ENCODE measurements at places on chromosomes 3 and 15. TPM values are rescaled to one million over a fixed set of nuclear protein-coding genes. Genes with fewer than 3 reads are reported as not detected.

DNA sequence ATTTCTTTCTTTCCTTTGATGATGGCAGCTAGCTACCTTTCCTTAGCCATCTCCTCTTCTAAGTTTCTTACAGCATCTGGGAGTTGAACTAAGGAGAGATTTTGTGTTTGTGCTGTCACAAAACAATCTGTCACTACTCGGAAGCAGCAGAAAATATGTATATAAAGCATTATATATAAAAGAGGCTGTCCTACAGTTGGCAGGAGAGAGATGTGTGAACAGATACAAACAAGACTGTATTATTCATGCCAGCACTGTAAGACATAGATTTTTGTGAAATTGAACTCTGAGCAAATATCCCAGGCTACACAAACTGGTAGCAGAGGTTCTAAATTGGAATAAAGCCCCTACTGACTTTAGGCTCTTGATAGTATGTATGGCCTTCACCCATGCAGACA lies 577.5 kb upstream of the NECTIN3 start:
- no peak overlapping the region for H3K27ac ChIP-seq
- H3K27me3 ChIP-seq = no peaks in the 10 kb centered on the region
- no peak overlapping the region for H3K4me3 ChIP-seq
- no peaks in the 10 kb centered on the region for H3K4me1 ChIP-seq

IL20RB gene
- total RNA-seq = 1.6 TPM

WDR93 gene
- total RNA-seq = not detected

GRCh38 chr3:153614563-153614962 lies 452.5 kb downstream of the RAP2B start:
- H3K36me3 ChIP-seq = no peaks in the 10 kb centered on the region
- H3K4me3 ChIP-seq = no peak overlapping the region
- DNase-seq = no peak
- no peaks in the 10 kb centered on the region for H3K4me1 ChIP-seq
- H3K27me3 ChIP-seq = no peaks in the 10 kb centered on the region
- no peak overlapping the region for H3K27ac ChIP-seq

KLHL18 gene
- 32.5 TPM for total RNA-seq

DNA sequence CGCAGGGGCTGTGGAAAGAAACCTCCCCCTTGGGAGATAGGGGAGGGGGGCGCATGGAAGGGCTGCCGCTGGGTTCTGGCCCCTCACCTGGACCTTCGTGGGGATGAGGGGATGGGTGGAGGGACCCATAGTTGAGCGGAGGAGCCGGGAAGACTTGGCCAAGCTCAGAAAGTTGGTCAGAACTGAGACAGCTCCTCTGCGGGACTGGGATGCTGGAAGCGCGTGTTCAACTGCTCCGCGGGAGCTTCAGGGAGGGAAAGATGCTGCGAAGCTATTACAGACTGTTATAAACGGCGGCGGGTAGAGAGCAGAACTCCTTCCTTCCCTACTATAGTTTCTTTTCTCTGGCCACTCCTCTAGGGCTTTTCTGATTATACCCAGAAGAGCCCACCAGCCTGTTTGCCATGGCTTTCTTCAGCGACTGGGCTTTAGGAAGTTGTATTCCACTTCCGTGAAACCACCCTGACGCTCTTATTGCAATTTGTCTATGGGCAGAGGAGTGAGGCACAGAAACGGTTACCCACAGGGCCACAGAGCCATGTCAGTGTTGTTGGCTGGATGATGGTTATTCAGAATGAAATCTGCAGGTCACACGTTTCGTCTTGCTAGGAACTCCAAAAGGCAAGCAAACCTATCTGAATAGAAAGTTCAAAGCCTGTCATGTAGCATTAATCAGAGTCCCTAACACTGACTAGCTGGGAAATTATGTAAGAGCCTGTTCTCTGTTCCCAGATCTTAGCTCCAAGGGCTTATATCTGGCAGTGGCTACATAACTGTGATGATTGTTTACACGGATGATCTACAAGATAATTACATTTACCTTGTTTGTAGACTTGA lies 1.1 kb downstream of the SYNPR start:
- no peak overlapping the region for H3K4me3 ChIP-seq
- no peak for DNase-seq
- no peaks in the 10 kb centered on the region for H3K36me3 ChIP-seq
- no peaks in the 10 kb centered on the region for H3K4me1 ChIP-seq

DNA sequence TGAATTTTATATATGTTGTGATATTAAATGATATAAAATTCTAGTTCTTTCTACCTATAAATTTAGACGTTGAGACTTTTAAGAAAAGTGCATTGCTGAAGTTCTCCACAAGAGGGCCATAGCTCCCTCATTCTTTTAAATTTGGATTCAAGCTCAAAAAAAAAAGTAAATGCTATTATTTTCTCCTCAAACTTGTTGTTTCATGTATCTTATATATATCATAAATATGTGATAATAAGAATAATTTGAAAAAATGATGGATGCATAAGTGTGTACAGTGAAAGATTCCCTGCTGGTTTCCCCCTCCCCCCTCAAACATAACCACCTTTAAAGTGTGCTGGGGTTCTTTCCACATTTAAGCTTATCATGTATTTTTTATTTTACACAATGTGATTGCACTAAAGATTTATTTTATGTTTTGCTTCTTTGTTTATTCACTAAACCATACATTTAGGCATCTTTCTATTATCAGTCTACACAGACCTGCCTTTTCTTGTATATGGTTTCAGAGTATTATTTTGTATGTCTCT lies 769.4 kb upstream of the GOLIM4 start:
- H3K27ac ChIP-seq = no peak overlapping the region
- H3K4me3 ChIP-seq = no peak overlapping the region
- H3K4me1 ChIP-seq = no peaks in the 10 kb centered on the region
- no peaks in the 10 kb centered on the region for H3K27me3 ChIP-seq
- no peak for DNase-seq

BNC1 gene
- not detected for total RNA-seq

DNA sequence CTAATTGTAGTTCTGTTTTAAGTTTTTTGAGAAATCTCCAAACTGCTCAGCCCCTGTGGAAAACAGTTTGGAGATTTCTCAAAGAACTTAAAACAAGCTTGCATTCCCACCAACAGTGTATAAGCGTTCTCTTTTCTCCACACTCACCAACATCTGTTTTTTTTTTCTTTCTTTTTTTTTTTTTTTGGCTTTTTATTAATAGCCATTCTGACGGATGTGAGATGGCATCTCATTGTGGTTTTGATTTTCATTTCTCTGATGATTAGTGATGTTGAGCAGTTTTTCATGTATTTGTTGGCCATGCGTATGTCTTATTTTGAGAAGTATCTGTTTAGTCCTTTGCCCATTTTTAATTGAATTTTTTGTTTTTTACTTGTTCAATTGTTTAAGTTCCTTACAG lies 73.1 kb upstream of the COL8A1 start:
- DNase-seq = no peak
- no peak overlapping the region for H3K4me3 ChIP-seq
- H3K36me3 ChIP-seq = no peaks in the 10 kb centered on the region
- H3K27ac ChIP-seq = no peak overlapping the region

- no peaks in the 10 kb centered on the region for H3K4me1 ChIP-seq
- no peak overlapping the region for H3K27ac ChIP-seq
- H3K36me3 ChIP-seq = no peaks in the 10 kb centered on the region
- no peaks in the 10 kb centered on the region for H3K27me3 ChIP-seq
Observed at GRCh38 chr3:37594873-37595783, 266.6 kb upstream of the CTDSPL start.

DNA sequence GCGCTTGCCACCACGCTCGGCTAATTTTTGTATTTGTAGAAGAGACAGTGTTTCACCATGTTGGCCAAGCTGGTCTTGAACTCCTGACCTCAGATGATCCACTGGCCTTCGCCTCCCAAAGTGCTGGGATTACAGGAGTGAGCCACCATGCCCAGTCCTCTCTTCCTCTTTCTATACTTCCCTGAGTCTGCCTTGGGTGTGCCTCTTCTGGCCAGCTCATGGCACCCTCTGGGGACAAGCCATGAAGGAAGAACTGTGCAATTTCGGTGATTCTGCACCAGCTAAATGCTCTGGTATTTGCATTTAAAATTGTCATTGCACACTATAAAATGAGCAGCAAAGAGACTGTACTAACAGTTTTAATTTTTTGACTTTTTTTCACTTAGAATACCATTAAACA lies 66.6 kb downstream of the IL20RB start:
- no peak overlapping the region for H3K27ac ChIP-seq
- no peak overlapping the region for H3K4me3 ChIP-seq
- no peak for DNase-seq
- no peaks in the 10 kb centered on the region for H3K4me1 ChIP-seq
- no peaks in the 10 kb centered on the region for H3K36me3 ChIP-seq
- H3K27me3 ChIP-seq = peaks cover 5% of the 10 kb centered on the region

DNA sequence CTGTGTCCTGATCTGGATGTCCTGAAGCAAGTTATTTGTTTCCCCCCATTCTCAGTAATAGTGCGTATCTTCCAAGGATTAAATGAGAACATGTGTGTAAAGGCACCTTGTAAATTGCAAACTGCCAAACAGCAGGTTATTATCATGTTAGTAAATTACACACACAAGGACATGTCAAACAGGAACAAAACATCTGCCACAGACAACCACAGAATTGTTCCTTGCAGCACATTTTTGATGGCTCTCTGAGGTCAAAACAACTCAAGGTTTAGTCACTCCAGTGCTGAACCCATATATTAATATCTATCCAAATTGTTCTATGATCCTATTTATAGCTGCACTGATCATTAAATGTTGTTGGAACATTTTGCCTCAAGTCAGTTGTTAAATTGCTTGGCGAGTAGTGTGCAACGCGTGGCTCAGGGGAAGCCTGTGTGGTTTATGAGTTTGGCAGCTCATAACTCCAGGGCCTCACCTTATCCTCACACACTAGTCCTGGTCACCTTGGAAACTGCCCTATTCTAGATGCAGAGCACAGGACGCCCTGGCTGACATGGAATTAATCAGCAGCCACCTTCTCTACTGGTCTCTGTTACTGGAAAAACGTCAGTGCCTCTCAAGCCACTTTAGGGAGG lies 46.3 kb upstream of the CDV3 start:
- no peak overlapping the region for H3K4me3 ChIP-seq
- no peaks in the 10 kb centered on the region for H3K27me3 ChIP-seq
- H3K4me1 ChIP-seq = peaks cover 2% of the 10 kb centered on the region
- H3K27ac ChIP-seq = no peak overlapping the region
- DNase-seq = no peak
- no peaks in the 10 kb centered on the region for H3K36me3 ChIP-seq

AMOTL2 gene
- not detected for total RNA-seq

GRCh38 chr15:65916664-65917406 lies 47.5 kb downstream of the RAB11A start:
- no peak overlapping the region for H3K27ac ChIP-seq
- peak; percentile 25 for DNase-seq
- peaks cover 17% of the 10 kb centered on the region for H3K4me1 ChIP-seq
- H3K36me3 ChIP-seq = no peaks in the 10 kb centered on the region
- no peak overlapping the region for H3K4me3 ChIP-seq
- no peaks in the 10 kb centered on the region for H3K27me3 ChIP-seq

DNA sequence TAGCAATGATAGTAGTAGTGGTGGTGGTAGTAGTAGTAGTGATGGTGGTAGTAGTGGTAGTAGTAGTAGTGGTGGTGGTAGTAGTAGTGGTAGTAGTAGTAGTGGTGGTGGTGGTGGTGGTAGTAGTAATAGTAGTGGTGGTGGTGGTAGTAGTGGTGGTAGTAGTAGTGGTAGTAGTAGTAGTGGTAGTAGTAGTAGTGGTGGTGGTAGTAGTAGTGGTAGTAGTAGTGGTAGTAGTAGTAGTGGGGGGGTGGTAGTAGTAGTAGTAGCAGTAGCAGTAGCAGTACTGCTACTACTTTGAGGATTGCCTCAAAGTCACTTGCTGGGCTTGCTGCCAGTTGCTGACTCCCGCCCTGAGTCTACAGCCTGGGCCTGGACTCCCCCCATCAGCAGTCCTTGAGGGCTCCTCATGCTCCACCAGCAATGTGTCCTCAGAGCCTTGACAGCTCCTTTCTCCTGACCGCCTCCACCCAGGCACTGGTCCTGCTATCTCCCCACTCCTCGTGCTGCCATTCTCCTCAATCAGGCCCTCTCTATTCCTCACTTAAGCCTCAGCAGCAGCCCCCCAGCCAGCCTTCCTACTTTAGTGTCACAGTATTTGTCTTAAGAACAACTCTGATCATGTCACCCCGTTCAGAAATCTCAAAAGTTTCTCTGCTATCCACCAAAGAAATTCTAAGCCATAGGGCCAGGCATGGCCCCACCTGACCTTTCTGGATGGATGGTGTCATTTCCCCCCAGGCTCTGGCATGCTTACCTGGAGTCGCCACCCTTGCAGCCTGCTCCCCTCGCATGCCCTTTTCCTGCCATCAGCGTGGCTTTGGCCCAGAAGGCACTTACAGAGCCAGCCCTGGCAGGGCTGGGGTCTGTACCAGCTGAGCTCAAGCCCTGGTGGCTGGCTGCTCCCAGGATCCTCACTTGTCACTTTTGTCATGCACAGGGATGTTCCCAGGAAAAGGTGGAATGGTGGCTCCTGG lies 45.6 kb downstream of the DLEC1 start:
- peak; percentile 58 for DNase-seq
- H3K27ac ChIP-seq = peak overlapping the region; percentile 53
- H3K27me3 ChIP-seq = no peaks in the 10 kb centered on the region
- no peak overlapping the region for H3K4me3 ChIP-seq
- peaks cover 4% of the 10 kb centered on the region for H3K36me3 ChIP-seq

GRCh38 chr15:85414495-85414894 lies 34.1 kb downstream of the AKAP13 start:
- peaks cover 14% of the 10 kb centered on the region for H3K36me3 ChIP-seq
- DNase-seq = no peak
- H3K4me3 ChIP-seq = no peak overlapping the region
- peak overlapping the region; percentile 6 for H3K27ac ChIP-seq

- no peak overlapping the region for H3K27ac ChIP-seq
- DNase-seq = no peak
- H3K4me3 ChIP-seq = no peak overlapping the region
- H3K36me3 ChIP-seq = no peaks in the 10 kb centered on the region
- H3K27me3 ChIP-seq = no peaks in the 10 kb centered on the region
Observed at GRCh38 chr3:62554264-62554799, 181.0 kb upstream of the FEZF2 start.

- no peak for DNase-seq
- H3K36me3 ChIP-seq = no peaks in the 10 kb centered on the region
- H3K4me3 ChIP-seq = no peak overlapping the region
Observed at GRCh38 chr15:28868744-28869345, 16.9 kb upstream of the APBA2 start.

DNA sequence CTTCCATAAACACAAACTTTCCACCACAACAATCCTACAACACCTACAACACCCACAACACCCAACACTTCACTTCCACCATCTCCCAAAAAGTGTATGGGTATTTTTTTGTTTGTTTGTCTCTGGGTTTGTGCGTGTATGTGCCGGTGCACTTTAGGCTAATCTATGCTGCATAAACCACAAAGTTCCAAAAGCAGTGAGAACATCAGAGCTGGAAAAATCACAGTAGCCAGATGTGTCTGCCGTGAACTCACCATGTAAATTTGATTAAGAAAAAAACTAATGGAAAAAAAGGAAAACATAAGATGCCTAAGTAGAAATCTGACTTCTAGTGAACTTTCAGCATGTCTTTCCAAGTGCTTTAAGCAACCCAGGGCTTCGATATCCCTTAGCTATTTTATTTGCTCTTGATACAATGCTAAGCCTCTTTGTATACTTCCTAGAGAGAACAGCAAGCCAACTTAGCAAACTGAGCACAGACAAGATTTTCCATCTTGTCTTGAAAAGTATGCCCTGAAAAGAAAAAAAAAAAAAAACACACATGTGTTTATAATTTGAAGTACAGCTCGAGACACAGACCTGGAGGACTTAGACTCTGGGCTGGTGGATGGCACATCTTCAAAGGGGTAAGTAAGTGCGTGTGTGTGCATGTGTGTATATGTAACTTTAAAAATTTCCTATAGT lies 91.4 kb downstream of the WWTR1 start:
- H3K36me3 ChIP-seq = no peaks in the 10 kb centered on the region
- no peak overlapping the region for H3K27ac ChIP-seq
- no peak overlapping the region for H3K4me3 ChIP-seq
- no peaks in the 10 kb centered on the region for H3K4me1 ChIP-seq
- H3K27me3 ChIP-seq = peaks cover 7% of the 10 kb centered on the region

TNFSF10 gene
- 106 TPM for total RNA-seq

PTPN9 gene
- 48.7 TPM for total RNA-seq

Measured in activated CD8-positive, alpha-beta T cell treated with anti-CD3 and anti-CD28 coated beads, Interleukin-2, amount 10 ng/mL, durations not matched to agents 7 days and 5 days (primary cell).